ENCODE measurements at places on chromosomes 3 and 15.

DNA sequence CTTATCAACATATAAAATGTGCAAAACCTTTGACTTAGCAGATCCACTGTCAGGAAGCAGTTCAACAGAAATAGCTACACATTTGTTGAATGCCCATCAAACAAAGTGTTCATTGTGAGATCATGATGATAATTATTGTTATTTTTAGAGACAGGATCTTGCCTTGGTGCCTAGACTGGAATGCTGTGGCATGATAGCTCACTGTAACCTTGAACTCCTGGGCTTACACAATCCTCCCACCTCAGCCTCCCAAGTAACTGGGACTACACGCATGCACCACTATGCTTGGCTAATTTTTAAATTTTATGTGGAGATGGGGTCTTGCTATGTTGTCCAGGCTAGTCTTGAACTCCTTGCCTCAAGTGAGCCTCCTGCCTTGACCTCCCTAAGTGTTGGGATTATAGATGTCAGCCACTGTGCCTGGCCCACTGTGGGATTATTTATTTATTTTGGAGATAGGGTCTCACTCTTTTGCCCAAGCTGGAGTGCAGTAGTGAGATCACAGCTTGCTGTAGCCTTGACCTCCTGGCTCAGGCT lies 8.8 kb downstream of the MAP2K5 start:
- DNase-seq, result no peak

DNA sequence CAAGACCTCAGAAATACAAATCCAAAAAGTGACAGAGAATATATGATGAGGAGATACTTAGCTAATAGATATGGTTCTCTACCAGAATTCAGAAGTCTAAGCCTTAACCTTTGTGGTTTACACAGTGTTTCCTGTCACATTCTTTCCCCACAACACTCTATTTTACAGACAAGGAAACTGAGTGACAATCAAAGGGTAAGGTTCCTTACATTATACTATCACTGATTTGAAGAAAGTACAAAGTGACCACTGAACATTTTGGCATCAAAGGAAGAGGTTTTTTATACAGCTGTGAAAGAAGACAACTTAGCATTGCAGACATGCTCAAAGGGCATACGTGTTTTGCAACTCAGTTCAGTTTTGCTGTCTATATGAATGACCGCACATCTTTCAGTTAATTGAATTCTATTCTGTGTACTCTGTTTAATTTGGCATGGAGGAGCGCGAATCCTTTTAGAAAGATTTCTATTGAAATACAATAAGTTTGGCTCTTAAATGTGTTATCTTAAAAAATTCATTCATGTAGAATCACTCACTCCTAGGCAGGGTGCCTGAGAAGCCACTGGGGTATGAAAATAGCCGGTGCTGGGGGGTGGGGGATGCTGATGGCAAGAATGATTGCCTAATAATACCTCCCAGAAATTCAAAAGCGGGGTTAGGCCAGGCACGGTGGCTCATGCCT lies 66.5 kb upstream of the SKOR1 start:
- DNase-seq, result no peak

DNA sequence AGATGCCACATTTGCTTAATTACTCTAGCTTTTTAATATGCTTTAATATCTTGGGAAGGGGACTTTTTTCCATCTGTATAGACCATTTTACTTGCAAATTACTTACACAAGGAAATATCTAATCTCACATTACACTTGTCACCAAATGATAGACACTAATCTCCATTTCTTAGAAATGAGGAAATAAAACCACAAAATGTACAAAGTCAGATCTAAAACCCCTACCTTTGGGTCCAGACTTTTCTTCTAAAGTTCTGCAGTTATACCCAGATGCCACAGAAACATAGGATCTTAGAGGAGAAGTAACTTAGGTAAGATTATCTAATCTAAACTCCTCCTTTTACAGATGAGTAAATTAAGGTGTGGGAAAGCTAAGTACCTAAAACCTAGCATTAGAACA lies 44.3 kb downstream of the CD200R1L start:
- no peak for DNase-seq

DNA sequence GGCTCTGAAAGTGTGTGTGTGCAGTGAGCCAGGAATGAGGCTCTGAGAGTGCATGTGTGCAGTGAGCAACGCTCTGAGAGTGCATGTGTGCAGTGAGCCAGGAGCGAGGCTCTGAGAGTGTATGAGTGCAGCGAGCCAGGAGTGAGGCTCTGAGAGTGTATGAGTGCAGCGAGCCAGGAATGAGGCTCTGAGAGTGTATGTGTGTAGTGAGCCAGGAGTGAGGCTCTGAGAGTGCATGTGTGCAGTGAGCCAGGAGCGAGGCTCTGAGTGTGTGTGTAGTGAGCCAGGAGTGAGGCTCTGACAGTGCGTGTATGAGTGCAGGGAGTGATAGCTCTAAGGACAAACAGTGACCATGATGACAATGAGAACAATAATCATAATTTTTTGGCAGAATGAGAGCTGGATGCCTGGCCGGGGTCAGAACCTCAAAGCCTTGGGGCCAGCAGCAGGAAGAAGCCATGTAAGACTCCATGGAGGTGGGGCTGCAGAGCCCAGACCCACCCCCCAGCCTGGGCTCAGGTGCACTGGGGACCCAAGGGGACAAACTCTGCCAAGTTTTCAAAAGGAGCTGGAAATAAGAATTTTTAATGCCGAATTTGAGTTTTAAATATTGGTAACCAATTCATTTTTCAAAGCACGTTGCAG lies 85.7 kb upstream of the PRR20G start:
- peak; percentile 42 for DNase-seq

DNA sequence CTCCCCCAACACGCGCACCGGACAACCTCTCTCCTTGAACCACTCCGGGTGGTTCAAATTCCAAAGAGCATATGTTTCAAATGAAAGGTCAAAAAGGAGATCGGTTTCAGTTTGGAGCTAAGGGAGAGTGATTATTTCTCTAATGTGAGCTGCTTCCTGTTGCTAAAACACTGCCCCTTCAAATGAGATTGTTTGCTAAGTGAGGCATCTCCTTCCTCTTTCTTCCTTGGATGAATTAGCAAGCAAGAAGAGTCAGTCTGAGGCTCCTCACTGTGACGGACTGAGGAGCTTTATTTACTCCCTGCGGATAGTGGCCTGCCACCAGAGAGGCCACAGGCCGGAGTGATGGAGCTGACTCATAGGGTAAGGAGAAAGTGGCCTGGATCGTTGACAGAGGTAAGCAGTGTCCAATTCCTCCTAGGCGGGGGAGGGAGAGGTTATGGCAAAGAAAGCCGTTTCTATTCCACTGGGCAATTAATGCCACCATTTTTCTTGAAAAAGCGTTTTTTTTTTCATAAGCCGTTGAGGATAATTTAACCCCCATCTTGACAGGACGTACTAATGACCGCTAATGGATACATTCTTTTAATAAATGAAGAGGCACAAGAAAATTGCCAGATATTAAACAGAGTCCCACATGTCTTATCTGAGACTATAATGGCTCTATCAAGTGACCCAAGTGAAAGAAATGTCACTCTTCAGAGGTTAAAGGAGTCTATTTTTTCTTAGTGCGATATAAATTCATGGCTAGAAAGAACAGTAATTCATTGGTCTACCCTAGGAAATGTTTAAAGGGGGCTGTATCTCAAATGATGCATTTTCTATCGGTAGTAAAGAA lies 167.0 kb upstream of the ANKRD28 start:
- DNase-seq, result peak; percentile 45

- DNase-seq, result peak; percentile 32
Observed at GRCh38 chr3:189355481-189356201, 183.9 kb downstream of the TPRG1 start.

DNA sequence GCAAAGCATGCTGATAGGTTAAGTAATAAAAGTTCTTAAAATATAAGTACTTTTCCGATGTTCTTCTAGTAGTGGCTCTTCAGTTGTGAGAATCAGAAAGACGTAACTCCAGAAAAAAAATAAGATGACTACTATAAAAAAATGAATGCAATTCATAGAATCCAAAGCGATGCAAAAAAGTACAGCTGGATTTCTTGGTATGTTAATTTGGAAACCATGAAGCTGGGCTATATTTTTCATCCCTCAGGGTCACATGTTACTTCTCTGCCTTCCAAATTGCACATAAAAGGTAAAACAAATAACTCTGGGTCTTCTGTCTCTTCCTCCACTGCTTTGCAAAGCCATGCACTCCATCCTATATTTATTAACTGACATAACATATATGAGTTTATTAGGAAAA lies 843.9 kb upstream of the DPPA4 start:
- DNase-seq, result no peak

DNA sequence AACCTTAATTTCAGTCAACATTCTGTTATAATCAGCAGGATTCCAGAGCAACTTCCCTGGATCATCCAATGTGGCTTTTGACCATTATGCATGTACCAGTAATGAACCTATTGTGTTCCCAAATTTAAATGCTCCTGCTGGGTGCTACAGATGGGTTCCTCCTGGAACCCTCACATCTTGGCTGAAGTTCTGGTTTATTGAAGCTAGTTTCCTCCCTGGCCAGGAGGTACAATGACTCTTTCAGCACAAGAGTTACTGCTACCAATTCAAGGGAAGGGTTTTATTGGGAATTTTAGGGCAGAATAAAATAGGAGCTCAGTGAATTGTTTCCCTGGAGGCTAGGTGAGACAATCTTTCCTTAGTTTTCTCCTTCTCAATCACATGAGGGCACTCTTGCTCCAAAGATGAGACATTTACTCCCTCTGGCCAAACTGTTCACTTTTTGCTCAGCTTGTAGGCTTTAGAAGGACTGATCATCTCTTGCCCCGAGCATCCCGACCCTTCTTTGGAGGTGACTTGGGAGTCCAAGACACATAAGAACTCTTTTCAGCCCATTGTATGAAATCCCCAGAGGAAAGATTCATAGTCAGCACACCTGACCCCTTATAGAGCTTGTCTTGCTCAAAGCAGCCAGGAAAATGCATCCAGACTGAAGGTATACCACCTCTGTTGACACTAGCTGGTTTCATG lies 8.8 kb upstream of the NPHP3 start:
- DNase-seq, result peak; percentile 80

DNA sequence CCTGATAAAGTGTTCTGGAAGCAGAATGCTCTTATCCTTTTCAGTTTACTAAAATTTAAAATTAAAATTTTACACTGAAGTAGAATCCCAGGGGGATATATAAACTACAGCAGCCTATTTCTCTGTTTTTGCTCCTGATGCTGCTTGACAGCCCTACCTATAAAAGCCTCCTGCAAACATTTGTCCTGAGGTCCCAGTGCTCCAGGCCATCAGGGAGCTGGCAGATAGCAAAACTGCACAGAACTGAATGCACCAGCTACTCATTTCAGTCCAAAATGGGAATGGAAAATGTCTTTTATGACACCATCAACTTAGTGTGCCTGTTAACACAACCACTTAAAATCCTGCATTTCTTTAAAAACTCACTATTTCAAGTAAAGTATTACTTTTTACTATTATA lies 50.1 kb downstream of the FRMD5 start:
- DNase-seq, result no peak

GRCh38 chr3:113754494-113755159 lies 7.8 kb downstream of the ATP6V1A start:
- no peak for DNase-seq

GRCh38 chr3:42911551-42911950 lies 5.6 kb downstream of the ZNF662 start:
- no peak for DNase-seq

DNA sequence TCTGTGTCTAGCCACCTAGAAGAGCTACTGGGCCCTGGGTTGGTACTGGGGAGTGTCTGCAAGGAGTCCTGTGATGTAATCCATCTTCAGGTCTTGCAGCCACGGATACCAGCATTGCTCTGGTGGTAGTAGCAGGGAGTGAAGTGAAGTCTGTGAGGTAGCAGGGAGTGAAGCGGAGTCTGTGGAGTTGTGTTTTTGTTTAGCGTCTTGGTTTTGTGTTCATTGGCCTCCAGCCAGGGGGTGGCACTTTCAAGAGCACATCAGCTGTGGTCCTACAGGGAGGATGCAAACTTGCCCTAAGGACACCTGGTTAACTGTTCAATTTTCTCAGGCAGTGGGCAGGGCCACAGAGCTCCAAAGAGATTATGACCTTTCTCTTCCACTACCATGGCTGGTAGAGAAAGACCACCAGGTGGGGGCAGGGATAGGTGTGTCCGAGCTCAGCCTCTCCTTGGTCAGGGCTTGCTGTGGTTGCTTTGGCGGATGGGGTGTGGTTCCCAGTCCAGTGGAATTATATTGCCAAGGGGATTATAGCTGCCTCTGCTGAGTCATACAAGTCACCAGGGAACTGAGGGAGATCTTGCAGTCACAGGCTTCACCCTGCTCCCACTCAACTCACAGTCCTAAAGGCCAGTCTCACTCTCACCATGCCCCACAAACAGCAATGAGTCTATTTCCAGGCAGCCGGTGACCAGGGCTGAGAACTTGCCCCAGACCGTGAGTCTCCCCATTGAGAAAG lies 424.7 kb downstream of the ZBBX start:
- DNase-seq, result no peak

- DNase-seq, result no peak
Observed at GRCh38 chr3:26449996-26450395, 172.6 kb upstream of the LRRC3B start.

- no peak for DNase-seq
Observed at GRCh38 chr3:17733768-17734167, 8.7 kb downstream of the TBC1D5 start.

DNA sequence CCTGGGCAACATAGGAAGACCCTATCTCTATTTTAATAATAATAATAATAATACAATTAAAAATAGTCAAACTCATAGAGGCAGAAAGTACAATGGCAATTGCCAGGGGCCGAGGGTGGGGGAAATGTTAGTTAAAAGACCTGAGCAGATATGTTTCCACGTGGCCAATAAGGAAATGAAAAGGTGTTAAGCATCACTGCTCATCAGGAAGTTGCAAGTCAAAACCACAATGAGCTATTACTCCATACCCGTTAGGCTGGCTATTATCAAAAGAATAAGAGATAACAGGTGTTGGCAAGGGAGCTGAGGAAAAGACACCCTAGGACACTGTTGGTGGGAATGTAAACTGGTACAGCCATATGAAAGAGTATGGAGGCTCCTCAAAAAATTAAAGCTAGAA lies 60.4 kb upstream of the PRSS50 start:
- DNase-seq, result no peak

- no peak for DNase-seq
Observed at GRCh38 chr15:42092398-42093318, 1.7 kb downstream of the PLA2G4D start.

DNA sequence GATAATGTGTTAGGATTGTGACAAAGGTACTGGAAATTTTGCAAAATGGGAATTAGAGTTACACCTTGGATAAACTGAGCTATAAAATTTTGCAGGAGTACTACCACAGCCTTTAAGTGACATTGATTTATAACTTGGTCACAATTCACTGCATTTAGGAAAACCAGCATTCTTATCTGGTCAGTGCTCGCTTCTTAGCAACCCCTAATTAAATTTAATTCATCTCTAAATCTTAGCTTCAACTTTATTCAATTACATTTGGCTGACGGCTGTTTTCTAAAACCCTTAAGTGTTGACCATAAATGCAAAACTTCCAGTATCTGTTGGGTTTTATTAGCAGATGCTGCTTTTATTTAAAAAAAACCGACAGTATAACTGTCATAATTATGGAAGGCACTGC lies 31.3 kb downstream of the TFRC start:
- DNase-seq, result no peak

GRCh38 chr3:185489462-185489861 lies 9.4 kb downstream of the TMEM41A start:
- no peak for DNase-seq

GRCh38 chr15:28022181-28022580 lies 76.9 kb downstream of the OCA2 start:
- DNase-seq, result peak; percentile 43

All from tongue (tissue), 3 donors.